Kidney glomerular epithelial cell (primary cell): ENCODE measurements at places on chromosomes 3 and 15.

DNA sequence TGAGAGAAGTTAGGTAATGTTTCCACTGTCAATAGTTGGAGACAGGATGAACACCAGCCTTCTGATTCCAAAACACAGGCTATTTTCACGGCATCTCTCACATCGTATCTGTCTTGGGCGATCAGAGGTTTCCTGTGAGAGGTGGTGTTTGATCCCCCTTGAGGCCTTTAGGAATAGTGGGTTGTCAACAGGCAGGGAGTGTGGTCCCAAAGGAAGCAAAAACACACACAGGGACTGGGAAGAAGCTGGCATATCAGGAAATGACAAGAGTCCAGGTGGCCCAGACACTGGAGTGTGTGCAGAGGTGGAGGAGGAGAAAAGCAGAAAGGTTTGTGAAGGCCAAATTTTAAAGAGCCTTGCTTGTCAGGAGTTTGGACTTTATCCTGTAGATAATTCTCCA is 6.6 kb upstream of the MAGEF1 start:
- no peak for DNase-seq

- DNase-seq, result no peak
Measured at GRCh38 chr3:13686367-13687160, 137.6 kb downstream of the FBLN2 start.

- no peak for DNase-seq
Measured at GRCh38 chr15:41992151-41992802, 19.9 kb upstream of the EHD4 start.

- no peak for DNase-seq
Measured at GRCh38 chr3:72335458-72336095, 512.7 kb downstream of the SHQ1 start.

DNA sequence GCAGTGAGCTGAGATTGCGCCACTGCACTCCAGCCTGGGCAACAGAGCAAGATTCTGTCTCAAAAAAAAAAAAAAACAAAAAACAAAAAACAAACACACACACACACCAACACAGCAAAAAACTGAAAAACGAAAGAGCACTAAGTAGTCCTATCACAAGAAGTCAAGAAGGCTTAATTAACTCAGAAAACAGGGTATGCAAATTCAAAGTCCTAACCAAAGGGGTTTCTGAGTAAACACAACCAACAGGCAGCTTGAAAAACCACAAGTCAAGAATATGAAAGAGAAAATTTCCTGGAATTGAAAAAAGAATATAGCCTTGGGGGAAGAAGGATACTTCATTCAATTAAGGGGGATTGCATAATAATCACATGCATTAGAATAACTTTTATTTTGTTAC is 37.7 kb upstream of the PARP14 start:
- DNase-seq, result no peak

- DNase-seq, result no peak
Measured at GRCh38 chr15:65226221-65226620, 14.9 kb upstream of the CILP start.

GRCh38 chr3:125262161-125262560 is 49.6 kb upstream of the SLC12A8 start:
- no peak for DNase-seq

- no peak for DNase-seq
Measured at GRCh38 chr3:61839256-61839655, 277.9 kb downstream of the PTPRG start.

- no peak for DNase-seq
Measured at GRCh38 chr3:13370609-13371008, 49.5 kb downstream of the NUP210 start.

DNA sequence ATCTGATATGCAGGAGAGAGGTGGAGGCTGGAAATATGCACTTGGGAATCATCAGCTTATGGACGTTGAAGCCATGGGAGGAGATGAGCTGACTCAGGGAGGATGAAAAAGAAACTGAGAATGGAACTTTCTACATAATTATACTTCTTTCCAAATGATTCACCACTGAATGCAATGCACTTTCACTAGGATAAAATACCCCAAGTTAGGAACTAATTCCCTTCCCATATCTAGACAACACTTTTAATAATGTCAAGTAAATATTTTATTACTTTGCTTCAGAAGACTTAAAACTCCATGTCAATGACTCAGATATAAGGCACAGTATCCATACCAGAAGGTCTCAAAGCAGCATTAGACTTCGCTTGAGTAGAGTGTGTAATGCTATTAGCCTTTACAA is 24.2 kb downstream of the NPTN start:
- DNase-seq, result no peak

DNA sequence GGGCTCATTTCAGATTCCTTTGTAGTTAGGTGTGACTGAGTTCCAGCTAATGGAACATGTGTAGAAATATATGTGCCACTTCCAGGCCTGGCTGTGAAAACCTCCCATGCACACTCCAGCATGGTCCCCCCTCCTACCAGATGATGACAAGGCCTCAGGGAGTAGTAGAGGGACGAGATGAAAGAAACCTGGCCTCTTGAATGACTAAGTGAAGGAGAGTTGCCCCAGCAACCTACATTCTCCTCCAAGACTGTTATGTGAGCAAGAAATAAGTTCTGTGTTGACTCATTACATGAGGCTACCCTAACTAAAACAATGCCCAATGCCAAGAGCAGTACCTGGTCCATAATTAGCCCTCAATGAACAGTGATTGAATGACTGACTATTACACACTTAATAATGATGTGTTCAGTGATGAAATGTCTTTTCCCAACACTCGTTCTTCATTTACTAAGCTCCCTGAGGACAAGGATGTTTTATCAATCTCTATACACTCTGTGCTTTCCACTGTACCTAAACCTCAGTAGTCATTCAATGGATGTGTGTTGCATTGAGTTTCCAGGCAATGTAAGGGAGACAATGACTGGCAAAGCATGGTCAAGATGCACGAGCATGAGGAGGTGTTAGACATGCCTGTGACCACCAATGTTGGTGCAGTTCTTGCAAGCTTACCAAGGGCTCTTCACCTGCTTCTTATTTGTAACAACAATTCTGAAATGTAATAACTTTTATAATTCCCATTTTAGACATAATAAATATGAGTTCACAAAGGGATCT is 62.0 kb upstream of the BCL6 start:
- DNase-seq, result peak; percentile 68

DNA sequence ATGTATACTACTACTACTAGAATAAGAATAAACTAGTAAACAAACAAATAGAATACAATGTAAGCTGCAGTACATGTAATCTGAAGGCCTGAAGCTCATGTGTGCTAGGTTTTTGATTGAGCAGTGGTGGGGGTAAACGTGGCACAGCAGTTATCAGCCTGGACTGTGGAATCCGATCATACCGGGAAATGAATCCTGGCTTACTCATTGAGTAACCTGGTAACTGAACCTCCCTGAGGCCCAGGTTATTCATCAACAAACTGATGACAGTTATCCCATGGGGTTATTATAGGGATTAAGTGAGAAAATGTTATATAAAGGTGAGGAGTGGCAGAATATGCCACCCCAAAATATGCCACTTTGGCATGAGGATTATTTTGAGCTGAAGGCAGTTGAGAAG is 339.1 kb downstream of the FHIT start:
- DNase-seq, result no peak

GRCh38 chr15:48641416-48641815 is 4.1 kb downstream of the FBN1 start:
- DNase-seq, result peak; percentile 29

DNA sequence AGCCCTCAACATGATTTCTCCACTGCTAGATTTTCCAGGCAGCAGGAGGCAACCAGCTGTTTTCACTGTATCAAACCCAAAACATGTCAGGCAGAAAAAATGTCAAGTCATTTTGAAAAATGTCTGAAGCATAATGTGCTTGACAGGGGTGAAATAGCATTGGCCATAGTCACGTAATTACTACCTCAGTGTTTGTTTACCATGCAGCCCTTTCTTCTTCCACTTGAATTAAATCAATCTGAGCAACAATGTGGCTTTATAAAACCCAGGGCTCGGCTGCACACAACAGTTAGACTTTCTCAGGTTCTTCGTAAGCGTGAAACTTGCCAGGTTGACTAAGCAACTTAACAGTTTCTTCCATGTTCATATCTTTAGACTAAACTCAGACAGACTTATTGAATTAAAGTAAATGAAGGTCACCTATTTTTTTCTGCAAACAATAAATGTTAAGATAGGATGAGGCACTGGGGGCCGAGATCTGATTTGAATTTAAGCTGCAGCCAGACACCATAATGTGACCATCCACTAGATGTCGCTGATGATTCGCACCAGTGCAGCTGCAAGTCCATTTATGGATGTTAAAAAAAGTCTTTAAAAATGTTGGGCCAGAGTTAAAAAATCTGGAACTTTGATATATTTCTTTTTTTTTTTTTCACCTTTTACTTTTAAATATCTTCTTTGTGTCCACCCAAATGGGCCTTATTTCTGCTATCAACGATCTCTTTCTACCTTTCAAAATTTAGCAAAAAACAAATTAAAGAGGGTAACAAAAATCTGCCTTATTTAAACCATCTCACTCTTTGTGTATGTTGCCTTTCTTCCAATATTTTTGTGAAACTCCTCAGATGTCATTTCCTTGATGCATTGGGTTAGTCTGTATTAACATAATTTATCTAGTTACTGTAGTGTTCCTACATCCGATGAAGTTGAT is 305.9 kb downstream of the CACNA2D3 start:
- peak; percentile 34 for DNase-seq

- no peak for DNase-seq
Measured at GRCh38 chr3:72814308-72814707, 33.9 kb downstream of the SHQ1 start.

DNA sequence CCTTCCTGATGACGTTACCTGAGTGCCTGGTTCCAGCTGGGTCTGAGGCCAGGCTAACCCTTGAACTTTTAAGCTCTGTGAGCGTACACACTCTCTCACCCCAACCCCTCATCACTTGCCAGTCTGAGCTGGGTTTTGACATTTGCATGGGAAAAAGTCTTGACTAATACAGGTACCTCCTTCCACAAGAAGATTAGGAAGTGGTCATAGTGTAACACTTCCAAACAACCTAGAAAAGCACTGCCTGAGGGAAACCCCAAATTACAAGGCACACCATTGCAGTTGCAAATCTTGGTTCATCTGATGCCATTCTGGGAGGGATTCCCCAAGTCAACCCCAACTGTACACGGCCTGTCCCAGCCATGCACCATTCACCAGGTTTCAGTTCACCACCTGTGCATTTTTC is 499.8 kb downstream of the FOXP1 start:
- DNase-seq, result no peak

GRCh38 chr3:101036676-101037075 is 43.5 kb upstream of the ABI3BP start:
- DNase-seq, result peak; percentile 87

DNA sequence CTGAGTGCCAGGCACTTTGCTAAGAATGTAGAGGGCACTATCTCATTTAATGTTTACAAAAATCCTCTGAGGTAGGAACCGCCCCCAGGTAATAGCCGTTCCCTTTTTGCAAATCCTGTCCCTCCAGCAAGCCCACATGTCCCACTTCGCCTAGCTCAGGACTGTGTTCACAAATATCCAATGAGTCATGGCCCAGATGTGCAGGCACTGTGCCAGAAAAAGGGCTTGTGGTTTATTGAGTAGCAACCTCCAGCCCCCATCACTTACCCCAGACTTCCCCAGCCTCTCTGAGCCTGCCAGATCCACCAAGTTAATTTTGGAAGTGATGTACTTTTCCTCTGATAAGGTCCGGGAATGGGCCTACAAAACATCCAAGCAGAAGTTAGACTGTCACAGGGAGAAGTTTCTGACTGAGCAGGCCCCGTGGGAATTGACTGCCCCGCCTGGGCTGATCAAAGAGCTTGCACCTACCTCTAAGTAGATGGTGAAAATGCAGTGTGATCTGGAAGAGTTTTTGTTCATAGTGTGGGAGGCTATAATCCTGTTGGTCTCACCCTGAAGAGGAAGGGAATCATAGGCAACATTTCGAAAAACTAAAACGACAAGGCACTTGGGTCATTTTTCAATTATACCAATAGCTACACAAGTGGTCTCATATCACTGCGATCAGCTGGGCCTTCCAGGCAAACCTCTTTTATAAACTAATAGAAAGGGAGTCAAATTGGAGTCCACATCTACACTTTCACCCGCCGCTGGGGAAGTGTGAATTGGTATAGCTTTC is 15.7 kb downstream of the KIF9 start:
- DNase-seq, result peak; percentile 19

- DNase-seq, result no peak
Measured at GRCh38 chr3:14857506-14857905, 38.7 kb downstream of the FGD5 start.

- DNase-seq, result no peak
Measured at GRCh38 chr3:69970827-69971226, 28.7 kb upstream of the SAMMSON start.

DNA sequence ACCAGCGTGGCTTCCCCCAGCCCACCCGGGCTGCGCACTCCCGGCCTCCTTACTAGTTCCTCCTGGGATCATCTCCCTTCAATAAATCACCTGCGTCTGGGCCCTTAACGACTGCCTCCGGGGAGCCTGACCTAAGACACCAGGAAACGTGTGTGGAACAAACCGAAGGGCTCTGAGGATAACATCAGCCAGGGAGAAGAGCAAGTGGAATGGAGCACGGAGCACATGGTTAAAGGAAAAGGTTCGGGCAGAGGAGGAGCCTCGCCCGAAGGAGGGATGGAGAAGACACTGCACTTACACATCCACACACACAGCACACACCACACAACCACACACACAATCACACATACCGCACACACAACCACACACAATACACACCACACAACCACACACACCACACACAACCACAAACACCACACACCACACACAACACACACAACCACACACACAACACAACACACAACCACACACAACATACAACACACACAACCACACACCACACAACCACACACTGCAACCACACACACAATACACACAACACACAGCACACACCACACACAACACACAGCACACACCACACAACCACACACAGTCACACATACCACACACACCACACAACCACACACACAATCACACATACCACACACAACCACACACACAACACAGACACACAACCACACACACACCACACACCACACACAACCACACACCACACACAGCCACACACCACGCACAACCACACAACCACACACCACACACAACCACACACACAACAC is 24.7 kb downstream of the CPN2 start:
- DNase-seq, result no peak

GRCh38 chr3:78258798-78259197 is 1218.9 kb downstream of the ROBO2 start:
- peak; percentile 48 for DNase-seq

- no peak for DNase-seq
Measured at GRCh38 chr3:160200353-160200752, 24.9 kb upstream of the C3orf80 start.
